Fibroblast of pulmonary artery (primary cell): ENCODE measurements at places on chromosomes 7 and 10.

DNA sequence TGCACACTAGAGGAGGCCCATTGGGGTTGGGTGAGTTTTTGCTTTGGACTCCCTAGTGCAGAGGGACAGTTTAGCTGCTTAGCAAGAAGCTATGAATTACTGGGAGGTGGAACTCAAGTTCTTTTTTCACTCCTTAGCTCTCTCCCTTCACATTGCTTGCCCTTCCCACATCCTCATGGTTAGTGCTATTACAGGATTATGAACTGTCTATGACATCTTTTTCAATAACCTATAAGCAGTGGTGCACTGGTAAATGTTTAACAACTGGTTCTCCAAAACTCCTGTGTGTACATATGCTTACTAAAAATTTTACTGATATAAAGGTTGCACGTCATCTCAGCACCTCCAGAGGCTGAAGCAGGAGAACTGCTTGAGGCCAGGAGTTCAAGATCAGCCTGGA, 6.2 kb downstream of the SSMEM1 start:
- no peak for DNase-seq

- DNase-seq = peak; percentile 9
These were observed 51.4 kb upstream of the SCIN start for GRCh38 chr7:12518920-12519681.

GRCh38 chr7:28922624-28923331, 35.4 kb downstream of the TRIL start:
- peak; percentile 86 for DNase-seq

DNA sequence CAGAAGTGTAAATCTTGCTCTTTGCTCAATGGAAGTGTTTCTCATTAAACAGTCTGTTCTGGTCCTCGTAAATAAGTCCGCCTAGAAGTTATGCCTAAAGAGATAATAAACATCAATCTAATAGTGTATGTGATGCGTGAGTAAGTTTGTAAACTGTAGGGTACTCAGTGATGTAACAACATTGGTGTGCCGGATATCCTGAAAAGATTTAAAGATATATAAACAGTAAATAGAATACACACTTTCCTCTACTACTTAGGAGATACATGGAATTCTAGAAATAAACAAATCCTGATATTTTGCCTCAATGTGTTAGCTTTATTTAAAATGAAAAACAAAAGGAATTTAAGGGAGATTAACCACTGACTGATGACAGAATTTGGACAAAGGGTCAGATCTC, 123.5 kb downstream of the AHR start:
- DNase-seq = no peak

DNA sequence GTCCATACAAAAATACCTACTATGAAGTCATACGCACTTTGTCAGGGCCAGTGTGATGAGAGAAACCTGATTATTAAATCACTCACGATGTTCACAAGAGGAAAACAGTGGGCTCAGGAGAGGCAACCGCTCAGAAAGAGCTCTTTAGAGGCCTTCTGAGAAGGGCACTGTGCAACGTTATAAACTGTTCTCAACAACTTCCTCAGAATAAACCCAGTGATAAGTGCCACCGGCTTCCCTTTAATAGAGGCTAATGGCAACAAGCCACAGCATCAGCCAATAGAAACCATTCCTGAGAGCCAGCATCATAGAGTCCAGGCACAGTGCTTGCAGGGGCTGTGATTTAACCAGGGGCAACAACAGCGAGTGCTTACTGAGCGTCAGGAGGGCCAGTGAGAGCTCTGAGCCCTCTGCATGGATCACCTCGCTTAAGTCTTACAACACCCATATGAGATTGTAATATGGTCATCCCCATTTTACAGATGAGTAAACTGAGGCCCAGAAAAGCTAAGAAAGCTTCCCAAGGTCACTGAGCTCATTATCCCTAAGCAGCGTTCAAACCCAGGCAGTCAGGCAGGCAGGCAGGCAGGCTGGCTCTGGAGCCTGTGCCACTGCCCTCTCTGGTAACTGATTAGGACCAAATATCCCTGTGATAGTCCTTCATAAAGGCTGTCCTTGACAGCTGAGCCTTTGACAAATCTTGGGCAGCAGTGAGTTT, 30.9 kb upstream of the ATXN7L1 start:
- DNase-seq = no peak

DNA sequence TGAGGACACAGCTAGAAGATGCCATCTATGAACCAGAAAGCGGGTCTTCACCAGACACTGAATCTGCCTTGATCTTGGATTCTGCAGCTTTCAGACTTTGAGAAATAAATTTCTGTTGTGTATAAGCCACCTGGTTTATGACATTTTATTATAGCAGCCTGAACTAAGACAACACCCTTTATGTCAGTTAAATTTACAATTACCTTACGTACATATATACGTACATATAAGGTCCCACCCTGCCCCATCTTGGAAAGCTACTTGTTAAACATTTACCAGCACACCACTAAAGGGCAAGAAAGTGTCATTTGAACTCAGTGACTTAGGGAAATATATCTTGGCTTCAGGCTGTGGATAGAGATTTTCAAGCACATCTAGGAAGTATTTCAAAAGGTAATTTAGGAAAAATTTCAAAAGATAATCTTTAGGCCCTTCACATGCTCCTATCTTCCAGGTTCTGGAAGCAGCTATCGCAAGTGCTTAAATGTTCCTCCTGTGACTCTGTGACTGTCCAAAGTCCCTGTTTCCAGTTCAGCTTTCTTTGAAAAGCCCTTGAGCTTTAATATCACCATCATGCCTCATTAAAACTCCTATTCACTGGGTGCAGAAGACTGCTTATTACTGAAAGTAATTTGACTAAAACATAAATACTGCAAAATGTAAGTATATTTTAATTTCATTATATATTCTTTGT, 9.6 kb upstream of the SRI start:
- DNase-seq = no peak

- DNase-seq = no peak
These were observed 241.6 kb downstream of the RAB11FIP2 start for GRCh38 chr10:117805139-117805538.

- no peak for DNase-seq
These were observed 341.2 kb downstream of the PTPRN2 start for GRCh38 chr7:158246272-158246959.

DNA sequence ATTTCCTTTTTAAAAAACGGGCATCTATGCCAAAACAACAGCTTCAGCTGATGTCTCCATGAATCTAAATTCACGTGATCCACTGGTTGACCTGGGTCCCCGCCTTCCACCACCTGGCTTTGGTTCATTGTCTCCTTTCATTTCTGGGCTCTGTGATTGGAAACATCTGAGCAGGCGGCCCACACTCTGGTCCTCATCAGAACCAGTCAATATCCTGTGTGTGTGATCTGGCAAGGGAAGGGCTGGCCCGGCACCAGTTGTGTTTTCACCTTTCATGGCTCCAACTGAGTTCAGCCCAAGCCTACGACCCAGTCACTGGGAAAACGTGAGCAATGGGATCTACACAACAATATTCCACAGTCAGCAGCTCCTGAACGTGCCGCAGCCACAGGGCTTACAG, 46.2 kb downstream of the PARP12 start:
- no peak for DNase-seq

GRCh38 chr7:125241548-125241947, 311.9 kb upstream of the POT1 start:
- no peak for DNase-seq

DNA sequence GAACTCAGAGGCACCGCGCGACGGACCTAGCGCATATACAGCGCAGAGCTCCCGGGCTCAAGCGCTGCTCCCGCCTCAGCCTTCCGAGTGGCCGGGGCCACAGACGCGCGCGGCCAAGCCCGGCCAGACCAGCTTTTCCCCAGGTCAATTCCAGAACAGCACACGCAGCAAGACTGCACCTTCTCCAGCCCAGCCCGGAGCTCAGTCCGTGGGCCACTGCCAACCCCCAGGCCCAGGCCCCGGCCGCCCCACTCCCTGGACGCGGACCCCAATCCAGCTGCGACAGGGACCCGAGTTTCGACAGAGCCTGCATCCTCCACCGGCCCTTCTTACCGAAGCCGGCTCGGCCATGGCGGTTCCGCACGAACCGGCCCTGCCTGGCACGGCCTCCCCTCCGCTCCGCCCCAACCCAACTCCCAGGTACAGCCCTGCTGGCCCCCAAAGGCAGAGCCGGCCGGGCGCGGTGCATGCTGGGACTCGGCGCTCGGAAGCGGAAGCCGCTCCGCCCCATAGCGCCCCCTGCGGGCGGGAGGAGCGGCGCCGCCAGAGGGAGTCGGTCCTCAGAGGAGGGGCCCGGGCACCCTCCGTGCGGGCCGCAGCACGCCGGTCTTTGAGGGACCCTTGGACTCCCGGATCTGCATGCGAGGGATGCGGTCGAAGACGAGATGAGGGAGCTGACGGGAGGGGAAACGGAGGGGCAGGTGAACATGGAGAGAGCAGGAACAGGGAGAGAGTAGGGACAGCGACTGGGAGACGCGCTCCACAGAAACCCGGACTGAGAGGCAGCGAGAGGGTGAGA, at the start of gene ZNF425:
ZNF425 (minus strand) TSS at position 462 of the 799 bp plus-strand sequence; CDS start at position 351, 111 bp downstream.
- peak; percentile 92 for DNase-seq

DNA sequence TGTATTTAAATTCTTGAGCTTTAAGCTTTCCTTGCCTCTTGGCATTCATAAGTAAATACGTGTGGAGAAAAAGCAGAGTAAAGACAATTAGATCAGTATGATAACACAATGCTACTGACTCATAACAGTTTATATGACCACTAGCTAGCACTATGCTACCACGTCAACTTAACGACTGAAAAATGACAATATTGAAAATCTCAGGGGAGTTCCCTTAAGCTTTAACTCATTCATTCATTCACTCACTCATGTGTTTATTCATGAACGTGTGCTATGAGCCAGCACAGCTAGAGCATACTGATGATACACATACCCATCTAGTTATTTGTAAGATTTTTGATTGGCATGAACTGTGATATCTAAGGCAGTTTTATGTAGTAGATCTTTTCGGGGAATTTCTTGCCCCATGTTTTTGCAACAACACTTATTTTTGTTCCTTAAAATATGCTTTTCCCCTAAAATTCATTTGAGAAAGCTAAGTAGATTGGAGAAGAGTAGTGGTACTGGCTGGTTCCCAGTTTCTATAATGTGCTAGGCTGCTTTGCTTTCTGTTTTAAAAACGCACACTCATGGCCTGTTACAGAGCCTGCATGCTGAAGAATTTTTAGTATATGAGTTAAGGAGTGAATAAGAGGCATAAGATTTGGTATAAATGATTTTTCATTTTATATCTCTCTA, 57.4 kb upstream of the ACBD5 start:
- no peak for DNase-seq

GRCh38 chr7:118264836-118265235, 40.3 kb downstream of the ANKRD7 start:
- no peak for DNase-seq

GRCh38 chr10:10351451-10351850, 666.2 kb upstream of the CELF2 start:
- DNase-seq = no peak

DNA sequence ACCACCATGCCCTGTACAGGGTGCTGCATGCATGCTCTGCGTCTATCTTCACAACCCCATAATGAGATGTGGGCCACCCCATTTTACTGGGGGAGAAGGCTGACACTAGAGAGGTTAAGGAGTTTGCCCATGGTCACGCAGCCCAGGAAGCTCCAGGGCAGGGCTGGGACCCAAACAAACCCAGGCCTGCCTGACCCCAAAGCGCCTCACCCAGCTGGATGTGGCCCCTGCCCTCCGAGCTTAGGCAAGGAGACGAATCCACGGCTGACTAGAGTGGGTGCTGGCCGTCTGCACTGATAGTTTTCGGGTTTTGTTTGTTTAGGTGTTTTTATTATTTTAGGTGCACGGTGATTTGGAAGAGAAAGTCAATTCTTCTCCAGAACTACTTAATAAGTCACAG, 65.7 kb downstream of the CHST15 start:
- no peak for DNase-seq

DNA sequence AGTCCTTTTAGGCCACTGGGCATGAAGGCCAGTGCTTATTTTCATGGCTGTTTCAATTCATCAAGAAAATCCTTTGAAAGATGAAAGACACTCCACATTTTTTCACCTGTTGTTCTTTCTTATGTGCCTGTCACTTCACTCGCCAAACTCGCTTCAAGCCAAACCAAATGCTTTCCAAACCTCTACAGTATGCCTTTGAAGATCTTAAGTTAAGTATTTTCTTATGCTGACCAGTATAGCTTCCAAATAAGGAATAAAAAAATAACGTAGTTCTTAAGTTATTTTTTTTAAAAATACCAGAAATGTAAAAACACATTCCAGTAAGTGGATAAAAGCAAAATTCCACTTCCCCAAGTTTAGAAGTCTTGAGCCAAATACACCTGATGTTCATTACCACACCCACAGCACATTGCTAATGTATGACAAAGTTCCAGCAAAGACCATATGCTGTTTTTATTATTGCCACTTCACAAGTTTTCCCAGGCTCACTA, 186.1 kb downstream of the MTERF1 start:
- no peak for DNase-seq

DNA sequence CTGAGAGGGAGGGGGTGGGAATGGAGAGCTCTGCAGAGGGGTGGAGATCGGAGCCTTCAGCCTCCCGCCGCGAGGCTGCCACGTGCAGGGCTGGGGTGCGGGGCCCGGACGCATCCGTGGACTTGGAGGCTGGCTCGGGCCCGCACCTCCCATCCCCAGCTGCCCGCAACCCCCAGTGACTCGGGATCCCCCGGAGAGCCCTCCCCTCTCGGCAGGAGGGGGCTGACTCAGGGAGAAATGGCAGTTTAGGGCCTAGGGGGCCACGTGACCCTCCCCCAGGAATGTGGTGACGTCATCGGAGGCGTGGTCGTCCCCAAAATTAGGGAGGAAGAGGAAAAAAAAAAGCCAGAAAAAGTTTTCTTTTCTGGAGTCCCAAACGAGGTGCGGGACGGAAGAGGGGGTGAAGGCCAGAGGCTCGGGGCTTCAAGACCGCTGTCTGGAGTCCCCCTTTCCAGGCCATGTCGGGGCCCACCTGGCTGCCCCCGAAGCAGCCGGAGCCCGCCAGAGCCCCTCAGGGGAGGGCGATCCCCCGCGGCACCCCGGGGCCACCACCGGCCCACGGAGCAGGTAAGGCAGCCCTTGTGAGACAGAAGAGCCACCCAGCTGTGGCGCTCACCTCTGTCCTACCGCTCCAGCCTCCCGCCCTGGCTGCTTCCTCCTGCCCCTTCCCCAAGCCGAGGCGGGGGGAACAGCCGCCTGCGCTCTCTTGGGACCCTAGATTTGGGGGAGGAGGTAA, at the start of gene TRIP6:
TRIP6 (plus strand) TSS at position 348 of the 736 bp plus-strand sequence; CDS start at position 459, 111 bp downstream.
- peak; percentile 90 for DNase-seq

- no peak for DNase-seq
These were observed 338.7 kb upstream of the LRRTM3 start for GRCh38 chr10:66586897-66587679.

- no peak for DNase-seq
These were observed 2.2 kb upstream of the AQP1 start for GRCh38 chr7:30909431-30909830.

- no peak for DNase-seq
These were observed 138.3 kb upstream of the PALS2 start for GRCh38 chr7:24434972-24435371.
